ENCODE measurements at places on chromosomes 2 and 18.

DNA sequence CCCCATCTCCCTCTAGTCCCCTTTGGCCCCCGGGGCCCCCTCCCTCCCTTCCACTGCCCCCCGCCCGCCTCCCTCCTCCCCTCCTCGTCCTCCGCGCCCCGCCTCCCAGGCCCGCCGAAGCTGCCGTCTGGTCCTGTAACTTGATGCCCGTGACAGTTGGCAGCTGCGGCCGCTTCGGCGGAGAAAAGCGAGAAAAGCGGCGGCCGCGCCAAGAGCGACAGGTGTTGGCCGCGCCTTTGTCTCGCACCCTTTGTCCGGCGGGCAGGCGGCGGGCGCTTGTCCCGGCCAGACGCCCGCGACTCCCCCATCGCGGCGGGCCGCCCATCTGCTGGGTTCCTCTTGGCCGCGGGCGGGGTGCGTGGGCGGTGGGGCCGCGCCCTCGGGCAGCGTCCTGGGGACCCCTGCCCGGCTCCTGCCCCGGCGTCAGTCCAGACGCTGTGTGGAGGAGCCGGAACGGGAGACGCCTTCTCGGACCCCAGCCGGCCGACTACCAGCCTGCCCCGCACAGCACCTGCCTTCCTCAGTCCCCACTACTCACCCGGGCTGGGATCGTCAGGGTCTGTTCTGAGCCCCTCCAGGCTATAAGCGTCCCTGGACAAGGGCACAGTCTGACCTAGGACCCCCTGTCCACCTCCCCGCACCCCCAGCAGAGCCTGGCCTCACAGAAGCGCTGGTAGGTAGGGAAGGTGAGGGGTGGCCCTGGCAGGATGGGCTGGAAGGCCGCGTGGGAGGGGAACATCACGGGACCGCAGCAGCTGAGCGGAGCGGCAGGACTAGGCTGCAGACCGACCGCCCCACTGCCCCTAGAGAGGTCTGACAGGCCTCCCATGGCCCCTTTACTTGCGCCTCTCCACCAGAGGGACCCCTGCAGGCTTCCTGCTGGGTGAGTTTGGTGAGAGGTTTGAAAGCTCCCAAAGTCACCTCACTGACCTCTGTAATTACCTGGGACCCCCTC is 1.2 kb upstream of the HES6 start:
- DNase-seq: no peak

- no peak for DNase-seq
Observed at GRCh38 chr2:42562474-42563144, 5.8 kb upstream of the MTA3 start.

- no peak for DNase-seq
Observed at GRCh38 chr18:66346833-66347588, 256.9 kb downstream of the CDH19 start.

- no peak for DNase-seq
Observed at GRCh38 chr2:201157694-201158093, 25.2 kb upstream of the CASP10 start.

DNA sequence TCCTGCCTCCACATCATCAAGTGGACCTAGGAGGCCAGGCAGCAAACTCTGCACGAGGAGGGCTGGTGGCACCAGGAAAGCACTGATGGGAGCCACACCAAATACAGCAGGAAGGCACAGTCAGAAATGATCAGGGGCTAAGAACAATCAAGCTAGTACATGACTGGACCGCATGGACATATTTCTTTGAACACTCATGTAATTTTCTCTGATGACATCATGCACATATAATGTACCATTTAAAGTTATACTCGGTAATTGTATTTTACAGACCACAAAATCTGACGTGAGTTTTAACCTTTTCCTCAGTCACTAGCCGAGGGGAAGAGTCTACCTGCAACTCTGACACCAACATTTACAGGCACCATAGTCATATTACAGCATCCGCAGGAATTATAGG is 76.7 kb downstream of the XDH start:
- DNase-seq: peak; percentile 91

DNA sequence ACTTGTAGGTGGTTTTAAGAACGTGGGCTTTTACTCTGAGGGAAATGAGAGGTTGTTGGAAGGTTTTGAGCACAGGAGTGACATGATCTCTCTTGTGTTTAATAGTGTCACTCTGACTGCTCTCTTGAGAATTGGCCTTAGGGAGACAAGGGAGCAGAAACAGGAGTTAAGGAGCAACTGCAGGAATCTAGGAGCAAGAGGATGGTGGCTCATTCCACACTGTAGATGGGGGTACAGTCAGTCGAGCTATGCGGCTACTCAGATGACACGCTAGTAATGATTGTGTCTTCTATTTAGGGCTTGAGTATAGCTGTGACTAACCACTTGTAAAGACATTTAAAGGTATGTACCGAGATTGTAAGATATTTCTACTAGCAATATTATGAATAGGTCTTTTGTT is 87.4 kb downstream of the RPRM start:
- no peak for DNase-seq

DNA sequence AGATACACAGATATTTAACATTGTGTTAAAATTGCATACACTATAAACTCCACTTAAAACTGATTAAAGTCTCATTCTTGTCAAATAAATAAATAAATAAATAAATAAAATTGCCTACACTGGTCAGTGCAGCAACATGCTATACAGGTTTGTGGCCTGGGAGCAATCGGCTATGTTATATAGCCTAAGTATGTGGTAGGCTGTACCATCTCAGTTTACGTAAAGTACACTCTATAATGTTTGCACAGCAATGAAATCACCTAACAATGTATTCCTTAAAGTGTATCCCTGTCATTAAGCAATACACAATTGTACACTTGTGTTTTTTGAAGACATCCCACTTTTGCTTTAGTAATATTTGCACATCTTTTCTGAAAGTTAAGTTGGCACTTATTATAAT is 337.7 kb upstream of the SETBP1 start:
- DNase-seq: no peak

GRCh38 chr2:97737421-97738178 is 24.2 kb downstream of the ZAP70 start:
- no peak for DNase-seq

GRCh38 chr2:54063967-54064535 is 51.4 kb upstream of the ACYP2 start:
- DNase-seq: no peak

GRCh38 chr2:23480957-23481797 is 96.2 kb downstream of the KLHL29 start:
- DNase-seq: peak; percentile 93

GRCh38 chr2:152694161-152694661 is 23.1 kb downstream of the PRPF40A start:
- peak; percentile 64 for DNase-seq

- no peak for DNase-seq
Observed at GRCh38 chr2:74198023-74198460, 373 bp upstream of the MTHFD2 start.

DNA sequence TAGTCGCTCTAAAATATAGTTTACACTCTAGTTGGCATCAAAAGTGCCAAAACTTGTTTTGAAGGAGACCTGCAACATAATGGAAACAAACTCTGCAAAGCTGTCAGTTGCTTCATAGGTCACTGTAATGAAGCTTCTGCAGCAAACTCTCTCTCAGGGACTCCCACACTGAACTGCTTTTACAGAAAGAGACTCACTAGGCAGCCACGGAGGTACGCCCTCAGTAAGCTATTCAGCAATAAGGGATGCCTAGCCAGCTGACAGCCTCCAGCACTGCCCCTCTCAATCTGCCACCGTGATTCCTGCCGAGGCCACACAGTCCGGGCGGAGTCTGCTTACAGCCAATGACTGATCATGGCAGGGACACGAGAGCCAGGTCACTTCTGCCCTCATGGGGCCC is 51.1 kb downstream of the COLEC12 start:
- DNase-seq: no peak

DNA sequence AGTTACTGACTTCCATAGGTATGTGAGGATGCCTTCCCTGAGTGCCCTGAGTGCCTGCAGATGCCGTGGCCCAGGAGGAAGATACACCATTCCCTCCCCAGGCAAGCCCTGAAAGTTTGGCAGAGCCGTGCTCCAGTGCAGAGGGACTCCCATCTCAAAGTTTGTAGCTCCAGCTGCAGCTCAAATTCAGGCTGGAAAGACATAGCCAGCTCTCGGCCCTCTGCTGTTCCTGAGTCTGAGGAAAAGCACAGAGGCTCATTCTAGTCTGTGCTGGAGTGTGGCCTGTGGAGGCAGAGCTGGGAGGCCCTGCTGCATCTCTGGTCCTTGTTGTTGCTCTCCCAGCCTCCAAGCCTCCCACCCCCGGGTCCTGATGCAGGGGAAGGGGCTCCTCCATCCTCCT is 15.9 kb upstream of the TPO start:
- DNase-seq: no peak

DNA sequence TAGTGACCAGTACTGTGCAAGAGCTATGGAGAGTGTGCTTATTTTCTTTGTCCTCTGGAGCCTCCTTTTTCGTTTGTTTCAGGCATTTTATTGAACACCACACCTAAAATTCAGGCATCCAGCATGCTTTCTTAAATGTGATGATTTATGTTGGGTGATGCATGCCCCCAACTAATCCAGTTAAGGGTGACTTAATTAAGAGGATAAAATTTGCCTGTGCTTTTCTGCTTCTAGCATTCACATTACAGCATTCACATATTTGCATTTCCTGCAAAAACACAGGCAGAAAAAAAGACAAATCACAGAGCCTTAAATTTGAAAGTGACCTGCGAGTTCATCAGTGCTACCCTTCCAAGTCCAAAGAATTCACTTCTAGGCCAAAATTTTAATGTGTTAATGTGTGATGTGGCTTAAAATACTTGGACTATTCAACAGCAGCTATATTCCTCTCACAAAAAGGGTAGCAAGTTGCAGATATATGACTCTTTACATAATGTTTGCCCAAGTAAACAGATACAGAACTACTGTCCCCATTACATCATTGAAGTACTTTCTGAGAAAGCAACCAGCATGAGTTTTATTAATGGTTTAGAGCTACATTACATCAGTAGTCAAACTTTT is 286.5 kb downstream of the THSD7B start:
- no peak for DNase-seq

GRCh38 chr18:9032519-9032918 is 70.0 kb upstream of the NDUFV2 start:
- no peak for DNase-seq

DNA sequence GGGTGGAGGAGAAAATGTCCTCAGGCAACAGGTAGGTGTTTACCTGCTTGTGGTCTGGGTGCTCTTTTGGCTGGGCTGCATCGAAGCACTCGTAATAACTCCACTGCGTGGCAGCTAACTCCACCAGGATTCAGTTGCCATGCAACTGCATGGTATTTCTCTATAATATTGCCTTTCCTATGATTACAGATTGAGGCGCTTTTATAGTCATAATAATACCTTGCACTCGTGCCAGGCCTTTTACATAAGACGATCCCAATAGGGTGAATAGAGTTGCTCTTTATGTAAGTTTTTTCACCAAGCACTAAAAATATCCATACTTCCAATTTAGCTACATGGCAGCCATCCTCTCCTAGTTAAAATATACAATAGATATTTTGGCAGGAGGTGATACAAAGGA is 19.7 kb upstream of the NYAP2 start:
- no peak for DNase-seq

- no peak for DNase-seq
Observed at GRCh38 chr18:6781142-6781714, 51.7 kb downstream of the ARHGAP28 start.

DNA sequence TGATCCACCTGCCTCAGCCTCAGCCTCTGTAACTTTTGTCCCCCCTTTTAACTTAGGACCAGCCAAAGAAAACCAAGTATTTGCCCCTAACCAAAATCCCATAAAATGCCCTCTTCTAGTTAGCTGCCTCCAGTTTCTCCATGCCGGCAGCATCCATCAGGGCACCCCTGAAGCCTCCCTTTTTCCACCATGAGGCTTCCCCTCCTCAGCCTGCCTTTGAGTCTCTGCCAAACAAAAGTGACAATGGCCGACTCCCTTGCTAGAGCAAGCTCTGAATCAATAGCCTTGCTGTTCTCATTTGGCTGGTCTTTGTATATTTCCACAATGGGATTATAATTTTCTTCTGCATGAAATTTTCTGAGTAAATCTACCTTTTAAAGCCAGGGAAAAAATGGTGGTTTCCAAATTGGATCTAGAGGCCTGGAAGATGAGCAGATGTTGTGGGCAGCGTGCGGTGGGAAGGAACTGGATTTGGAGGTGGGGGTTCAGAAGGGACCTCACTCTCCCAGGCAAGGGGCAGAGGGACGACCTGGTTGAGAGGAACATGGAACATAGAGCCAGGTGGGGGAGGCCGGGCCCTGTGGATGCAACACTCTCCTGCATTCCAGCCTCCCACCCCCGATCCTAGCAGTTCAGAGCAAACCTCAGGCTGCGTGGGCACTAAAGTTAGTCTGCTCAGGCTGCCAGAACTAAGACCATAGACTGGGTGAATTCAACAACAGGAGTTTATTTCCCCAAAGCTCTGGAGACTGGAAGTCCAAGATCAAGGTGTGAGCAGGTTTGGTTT is 80.6 kb downstream of the HS6ST1 start:
- no peak for DNase-seq

DNA sequence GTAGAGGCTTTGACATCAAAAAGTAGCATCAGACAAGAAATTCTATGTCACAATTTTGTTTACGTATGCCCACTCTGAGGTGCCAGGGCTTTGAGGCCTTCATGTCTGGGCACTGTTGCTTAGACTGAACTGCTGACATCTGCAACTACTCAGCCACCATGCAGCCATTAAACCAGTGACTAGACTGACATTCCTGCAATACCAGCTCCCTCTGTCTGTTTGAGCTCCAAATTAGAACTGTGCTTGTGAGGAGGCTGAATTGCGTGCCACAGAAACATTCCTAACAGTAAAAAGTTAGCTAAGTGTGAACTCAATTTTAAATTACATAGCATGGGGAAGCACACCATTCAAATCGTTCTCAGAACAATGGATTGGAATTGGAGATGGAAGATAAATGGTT is 163.2 kb downstream of the INSIG2 start:
- DNase-seq: peak; percentile 80

- no peak for DNase-seq
Observed at GRCh38 chr2:11659851-11660250, 10.1 kb downstream of the NTSR2 start.

GRCh38 chr18:78319264-78319663 is 660.4 kb upstream of the SALL3 start:
- DNase-seq: no peak

GRCh38 chr2:201432038-201432620 is 19.1 kb downstream of the TRAK2 start:
- peak; percentile 69 for DNase-seq

GRCh38 chr2:98896944-98897343 is 39.1 kb downstream of the CRACDL start:
- no peak for DNase-seq

GRCh38 chr2:22282220-22282619 is 1102.8 kb upstream of the KLHL29 start:
- peak; percentile 22 for DNase-seq

DNA sequence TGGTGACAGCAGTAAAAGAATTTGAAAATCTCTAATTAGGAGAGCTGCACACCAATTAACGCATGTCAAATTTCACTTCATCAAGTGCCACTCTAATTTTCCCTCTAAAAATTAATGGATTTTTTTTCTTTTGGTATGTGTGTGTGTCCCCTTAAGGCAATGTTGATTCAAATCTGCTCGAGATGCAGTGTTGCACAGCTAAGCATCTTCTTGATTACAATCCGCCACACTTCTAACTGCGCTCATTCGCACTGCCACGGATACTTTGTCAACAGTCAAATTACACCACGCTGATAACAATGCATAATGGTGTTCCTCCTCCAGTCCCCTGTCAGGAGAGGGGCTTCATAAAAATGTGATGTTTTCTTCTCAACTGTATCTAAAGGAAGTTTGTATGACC is 261.4 kb downstream of the MEIS1 start:
- DNase-seq: no peak
